ENCODE measurements at places on chromosomes 16 and 17. TPM values are rescaled to one million over a fixed set of nuclear protein-coding genes. Genes with fewer than 3 reads are reported as not detected.

DNA sequence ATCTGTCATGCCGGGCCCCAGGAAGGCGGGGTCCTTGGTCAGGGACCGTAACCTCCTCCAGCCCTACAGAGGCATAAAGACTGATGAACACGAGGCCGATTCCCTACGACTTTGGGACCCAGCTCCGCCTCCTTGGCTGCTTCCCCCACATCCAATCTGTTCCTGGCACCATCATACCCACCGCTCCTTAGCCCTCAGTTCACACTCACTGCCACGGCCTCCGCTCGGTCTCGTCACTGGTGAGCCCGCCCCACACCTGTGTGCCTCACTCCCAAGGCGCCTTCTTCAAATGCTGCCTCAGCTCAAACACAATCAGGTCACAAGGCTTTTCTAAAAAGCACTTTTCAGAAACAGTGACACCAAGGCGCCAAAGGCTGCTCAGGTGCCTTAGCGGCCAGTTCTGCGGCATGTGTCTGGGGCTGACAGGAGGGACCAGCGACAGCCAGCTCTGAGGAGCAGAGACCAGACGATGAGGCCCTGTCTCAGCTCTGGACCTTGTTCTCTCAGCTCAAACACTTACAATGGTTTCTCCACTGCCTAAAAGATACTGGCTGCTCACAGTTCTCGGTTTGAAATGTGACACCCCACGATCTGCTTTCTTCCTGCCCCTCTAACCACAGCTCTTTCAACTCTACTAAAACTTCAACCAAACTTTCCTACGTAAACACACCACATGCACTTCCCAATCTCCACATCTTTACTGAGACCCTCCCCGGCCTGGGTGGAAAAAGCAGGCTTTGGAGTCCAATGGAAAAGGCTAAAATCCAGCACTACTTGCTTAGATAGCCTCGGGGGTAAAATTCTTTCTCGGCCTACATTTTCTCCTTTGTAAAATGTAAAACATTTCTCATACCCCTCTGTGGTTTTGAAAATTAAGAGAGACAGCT is 33.2 kb downstream of the CYB5D2 start:
- H3K4me3 ChIP-seq = no peak overlapping the region
- no peak overlapping the region for H3K27ac ChIP-seq
- H3K27me3 ChIP-seq = no peaks in the 10 kb centered on the region
- no peaks in the 10 kb centered on the region for H3K4me1 ChIP-seq

GRCh38 chr17:76551685-76552084 is 11.8 kb downstream of the PRCD start:
- H3K4me1 ChIP-seq = peaks cover 6% of the 10 kb centered on the region
- DNase-seq = no peak
- no peak overlapping the region for H3K27ac ChIP-seq
- no peaks in the 10 kb centered on the region for H3K36me3 ChIP-seq
- H3K4me3 ChIP-seq = no peak overlapping the region

DNA sequence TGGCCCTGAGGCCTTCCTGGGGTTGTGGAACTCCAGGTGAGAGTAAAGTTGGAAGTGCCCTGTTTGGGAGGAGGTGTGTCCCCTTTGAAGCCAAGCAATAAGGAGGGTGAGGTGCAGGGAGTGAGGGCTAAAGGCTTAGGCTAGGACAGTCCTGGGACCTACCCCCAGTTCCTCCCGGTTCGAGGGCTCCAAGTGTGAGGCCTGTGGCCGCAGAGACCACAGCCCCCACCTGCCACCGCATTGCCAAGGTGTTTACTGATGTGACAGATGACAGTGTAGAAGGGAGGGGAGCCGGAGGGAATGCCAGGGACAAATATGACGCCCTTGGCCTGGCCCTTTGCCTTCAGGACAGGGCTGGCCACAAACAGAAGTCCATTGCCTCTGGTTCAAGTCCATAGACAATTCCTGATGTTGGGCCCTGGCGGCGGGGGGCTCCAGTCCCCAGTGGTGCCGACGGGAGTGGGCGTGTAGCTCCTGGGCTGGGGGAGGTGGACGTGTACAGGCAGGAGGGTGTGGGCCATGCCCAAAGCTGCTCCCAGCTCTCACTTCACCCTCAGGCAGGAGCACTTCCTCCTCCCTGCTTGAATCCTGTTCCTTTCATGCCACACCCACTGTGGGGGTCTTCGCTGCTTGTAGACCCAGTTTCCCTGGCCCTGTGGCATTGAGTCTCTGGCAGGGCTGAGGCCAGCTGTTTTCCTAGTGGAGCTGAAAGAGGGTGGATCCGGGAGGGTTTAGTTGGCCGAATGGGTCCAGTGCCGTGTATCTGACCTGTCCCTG is 3.2 kb downstream of the ADORA2B start:
- no peak overlapping the region for H3K27ac ChIP-seq
- no peaks in the 10 kb centered on the region for H3K36me3 ChIP-seq
- H3K4me3 ChIP-seq = no peak overlapping the region
- H3K4me1 ChIP-seq = no peaks in the 10 kb centered on the region

- DNase-seq = peak; percentile 97
- H3K27ac ChIP-seq = peak overlapping the region; percentile 88
- peak overlapping the region; percentile 42 for H3K4me3 ChIP-seq
- H3K4me1 ChIP-seq = peaks cover 58% of the 10 kb centered on the region
- no peaks in the 10 kb centered on the region for H3K27me3 ChIP-seq
Observed at GRCh38 chr17:48054238-48055185, 6.4 kb downstream of the NFE2L1 start.

- DNase-seq = no peak
- no peaks in the 10 kb centered on the region for H3K4me1 ChIP-seq
- no peak overlapping the region for H3K27ac ChIP-seq
- H3K4me3 ChIP-seq = no peak overlapping the region
- no peaks in the 10 kb centered on the region for H3K36me3 ChIP-seq
Observed at GRCh38 chr17:27985306-27985705, 57.2 kb upstream of the NLK start.

DNA sequence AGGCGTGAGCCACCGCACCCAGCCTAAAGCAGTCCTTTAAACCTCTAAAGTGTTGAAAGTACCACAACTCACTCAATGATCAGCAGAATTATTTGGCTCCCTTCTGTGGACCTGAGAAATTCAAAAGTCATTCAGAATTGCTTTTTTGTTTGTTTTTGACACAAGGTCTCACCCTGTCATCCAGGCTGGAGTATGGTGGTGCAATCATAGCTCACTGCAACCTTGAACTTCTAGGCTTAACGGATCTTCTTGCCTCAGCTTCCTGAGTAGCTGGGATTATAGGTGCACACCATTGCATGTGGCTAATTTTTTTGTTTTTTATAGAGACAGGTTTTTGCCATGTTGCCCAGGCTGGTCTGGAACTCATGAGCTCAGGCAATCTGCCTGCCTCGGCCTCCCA is 44.3 kb downstream of the TRAF4 start:
- no peak overlapping the region for H3K4me3 ChIP-seq
- no peaks in the 10 kb centered on the region for H3K4me1 ChIP-seq
- H3K27ac ChIP-seq = no peak overlapping the region
- H3K36me3 ChIP-seq = peaks cover 4% of the 10 kb centered on the region

DNA sequence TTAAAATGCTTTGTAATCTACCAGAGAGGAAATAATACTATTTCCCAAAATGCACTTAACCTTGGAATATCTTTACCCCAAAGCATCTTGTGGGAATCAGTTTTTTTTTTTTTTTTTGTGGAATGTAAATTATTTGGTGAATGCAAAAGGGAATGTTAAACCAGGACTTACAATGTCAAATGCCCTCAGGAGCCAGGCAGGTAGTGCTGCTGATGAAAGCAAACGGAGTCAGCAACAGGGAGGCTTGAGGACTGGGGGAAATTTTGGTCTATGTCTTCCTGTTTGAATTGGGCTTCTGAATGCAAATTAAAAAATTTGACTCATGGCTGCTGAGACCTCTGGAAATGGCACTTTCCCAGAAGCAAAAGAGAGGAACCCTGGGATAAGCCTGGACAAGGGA is 96.5 kb upstream of the NLRP1 start:
- H3K27me3 ChIP-seq = peaks cover 22% of the 10 kb centered on the region
- no peaks in the 10 kb centered on the region for H3K4me1 ChIP-seq
- H3K27ac ChIP-seq = no peak overlapping the region
- H3K36me3 ChIP-seq = no peaks in the 10 kb centered on the region

GRCh38 chr17:28370035-28370743 is at the start of gene VTN:
TSS of gene VTN (minus strand) at chr17:28370307. CDS start at chr17:28370203, 104 bp downstream.
- DNase-seq = peak; percentile 78
- peak within 1 kb of the TSS; percentile 85 for H3K27ac ChIP-seq
- no peaks in the 10 kb centered on the region for H3K36me3 ChIP-seq
- peak within 1 kb of the TSS; percentile 84 for H3K4me3 ChIP-seq

The C16orf82 gene
- not detected for polyA plus RNA-seq

- H3K4me1 ChIP-seq = 0 out of 2 replicates have a peak, but pooled peaks cover 3% of the 10 kb centered on the region
- H3K27me3 ChIP-seq = no peaks in the 10 kb centered on the region
- peaks cover 41% of the 10 kb centered on the region for H3K36me3 ChIP-seq
- H3K27ac ChIP-seq = peak within 1 kb of the TSS; percentile 87
- peak; percentile 100 for DNase-seq
- H3K4me3 ChIP-seq = peak within 1 kb of the TSS; percentile 68
Observed at GRCh38 chr17:76103274-76104139, at the start of gene EXOC7. TSS of gene EXOC7 (minus strand) at chr17:76103787. CDS start at chr17:76103692, 95 bp downstream.

The KRT33B gene
- polyA plus RNA-seq = not detected

DNA sequence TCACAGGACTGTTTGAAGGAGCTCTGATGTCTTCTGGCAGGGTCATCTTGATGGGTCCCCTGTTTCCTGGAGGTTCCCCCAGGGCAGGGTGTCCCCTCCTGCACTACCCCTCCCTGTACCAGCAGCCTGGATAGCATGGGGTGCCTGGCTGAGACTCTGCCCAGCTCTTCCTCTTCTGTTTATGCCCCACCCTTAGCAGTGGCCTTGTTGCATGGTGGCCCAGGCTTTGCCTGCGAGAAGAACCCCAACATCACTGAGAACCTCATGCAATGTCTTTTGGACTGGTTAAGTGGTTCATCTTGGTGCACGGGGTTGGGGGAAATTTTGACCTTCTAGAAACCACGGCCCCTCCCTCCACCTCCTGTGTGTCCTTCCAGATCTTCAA is 121.8 kb downstream of the IRX3 start:
- no peak overlapping the region for H3K27ac ChIP-seq
- no peaks in the 10 kb centered on the region for H3K27me3 ChIP-seq
- no peak overlapping the region for H3K4me3 ChIP-seq
- no peaks in the 10 kb centered on the region for H3K4me1 ChIP-seq
- no peak for DNase-seq
- H3K36me3 ChIP-seq = no peaks in the 10 kb centered on the region

GRCh38 chr17:19672009-19672750 is 23.6 kb downstream of the ALDH3A2 start:
- H3K27me3 ChIP-seq = no peaks in the 10 kb centered on the region
- H3K4me1 ChIP-seq = no peaks in the 10 kb centered on the region
- DNase-seq = no peak
- H3K27ac ChIP-seq = no peak overlapping the region

GRCh38 chr17:3926860-3927627 is 10.8 kb upstream of the P2RX1 start:
- no peak overlapping the region for H3K4me3 ChIP-seq
- peaks cover 12% of the 10 kb centered on the region for H3K4me1 ChIP-seq
- H3K27me3 ChIP-seq = no peaks in the 10 kb centered on the region
- no peak overlapping the region for H3K27ac ChIP-seq
- DNase-seq = no peak

The CIBAR2 gene
- polyA plus RNA-seq = 0.15 TPM

DNA sequence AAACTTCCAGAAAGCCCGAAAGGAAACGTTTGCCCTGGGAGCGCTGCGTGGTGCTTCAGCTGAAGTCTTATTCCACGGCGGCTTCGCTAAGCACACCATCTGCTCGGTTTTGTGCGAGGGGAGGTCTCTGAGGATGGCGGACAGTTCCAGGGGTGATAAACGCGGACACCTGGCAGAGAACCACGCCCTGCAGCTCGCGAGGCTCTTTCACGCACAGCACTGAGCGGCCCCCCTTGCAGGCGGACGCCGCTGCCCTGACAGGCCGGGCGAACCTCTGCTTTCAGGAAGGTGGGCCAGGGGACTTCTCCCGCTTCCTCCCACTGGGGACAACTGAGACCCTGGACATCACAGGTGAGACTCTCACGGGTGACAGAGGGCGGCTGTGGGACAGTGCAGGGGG is 3.7 kb downstream of the MVD start:
- no peaks in the 10 kb centered on the region for H3K4me1 ChIP-seq
- DNase-seq = no peak
- H3K36me3 ChIP-seq = no peaks in the 10 kb centered on the region
- no peak overlapping the region for H3K27ac ChIP-seq
- H3K27me3 ChIP-seq = no peaks in the 10 kb centered on the region

GRCh38 chr17:57388131-57388725 is 131.9 kb downstream of the MSI2 start:
- H3K36me3 ChIP-seq = no peaks in the 10 kb centered on the region
- H3K27me3 ChIP-seq = no peaks in the 10 kb centered on the region
- no peak for DNase-seq
- H3K27ac ChIP-seq = no peak overlapping the region

The IL34 gene
- polyA plus RNA-seq = 0.18 TPM

- peaks cover 45% of the 10 kb centered on the region for H3K36me3 ChIP-seq
- H3K4me3 ChIP-seq = no peak overlapping the region
- H3K27me3 ChIP-seq = no peaks in the 10 kb centered on the region
Observed at GRCh38 chr16:24972608-24973220, 42.5 kb downstream of the ARHGAP17 start.

DNA sequence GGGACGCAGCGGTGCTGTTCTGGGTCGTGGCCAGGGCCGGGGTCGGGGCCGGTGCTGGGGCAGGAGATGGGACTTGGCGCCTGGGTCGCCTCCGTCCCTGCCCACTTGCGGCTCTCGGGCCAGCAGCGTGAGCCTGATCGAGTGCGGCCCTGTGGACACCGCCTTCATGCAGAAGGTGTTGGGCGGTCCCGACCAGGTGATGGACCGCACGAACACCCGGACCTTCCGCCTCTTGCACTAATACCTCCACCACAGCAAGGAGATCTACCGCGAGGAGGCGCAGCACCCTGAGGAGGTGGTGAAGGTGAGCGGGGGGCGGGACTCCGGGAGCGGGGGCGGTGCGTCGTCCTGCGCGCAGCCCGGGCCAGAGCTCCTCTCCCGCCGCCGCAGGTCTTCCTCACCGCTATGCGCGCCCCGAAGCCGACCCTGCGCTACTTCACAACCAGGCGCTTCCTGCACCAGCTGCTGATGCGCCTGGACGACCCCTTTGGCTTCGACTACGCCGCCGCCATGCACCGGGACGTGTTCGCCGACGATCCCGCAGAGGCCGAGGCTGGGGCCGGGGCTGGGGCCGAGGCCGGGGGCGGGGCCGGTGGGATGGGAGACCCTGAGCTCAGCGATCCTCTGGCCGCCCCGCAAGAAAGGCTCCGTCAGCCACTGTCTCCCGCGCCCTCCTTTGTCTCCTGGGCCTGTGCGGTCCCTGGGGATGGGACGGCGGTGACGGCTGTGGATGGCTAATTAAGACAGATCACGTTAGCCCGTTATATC is 4.5 kb upstream of the HSD17B1 start:
- H3K36me3 ChIP-seq = peaks cover 11% of the 10 kb centered on the region
- peaks cover 6% of the 10 kb centered on the region for H3K4me1 ChIP-seq
- no peak overlapping the region for H3K27ac ChIP-seq
- no peaks in the 10 kb centered on the region for H3K27me3 ChIP-seq

DNA sequence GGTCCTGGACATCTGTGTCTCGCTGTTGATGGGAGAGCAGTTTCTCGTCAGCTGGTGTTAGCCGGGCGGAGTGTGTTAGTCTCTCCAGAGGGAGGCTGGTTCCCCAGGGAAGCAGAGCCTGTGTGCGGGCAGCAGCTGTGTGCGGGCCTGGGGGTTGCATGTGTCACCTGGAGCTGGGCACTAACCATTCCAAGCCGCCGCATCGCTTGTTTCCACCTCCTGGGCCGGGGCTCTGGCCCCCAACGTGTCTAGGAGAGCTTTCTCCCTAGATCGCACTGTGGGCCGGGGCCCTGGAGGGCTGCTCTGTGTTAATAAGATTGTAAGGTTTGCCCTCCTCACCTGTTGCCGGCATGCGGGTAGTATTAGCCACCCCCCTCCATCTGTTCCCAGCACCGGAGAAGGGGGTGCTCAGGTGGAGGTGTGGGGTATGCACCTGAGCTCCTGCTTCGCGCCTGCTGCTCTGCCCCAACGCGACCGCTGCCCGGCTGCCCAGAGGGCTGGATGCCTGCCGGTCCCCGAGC is 17.9 kb downstream of the GAA start:
- no peaks in the 10 kb centered on the region for H3K36me3 ChIP-seq
- H3K4me1 ChIP-seq = no peaks in the 10 kb centered on the region
- H3K27me3 ChIP-seq = no peaks in the 10 kb centered on the region
- peak; percentile 44 for DNase-seq
